T47D (cell line): ENCODE measurements at places on chromosomes 7 and 10.

DNA sequence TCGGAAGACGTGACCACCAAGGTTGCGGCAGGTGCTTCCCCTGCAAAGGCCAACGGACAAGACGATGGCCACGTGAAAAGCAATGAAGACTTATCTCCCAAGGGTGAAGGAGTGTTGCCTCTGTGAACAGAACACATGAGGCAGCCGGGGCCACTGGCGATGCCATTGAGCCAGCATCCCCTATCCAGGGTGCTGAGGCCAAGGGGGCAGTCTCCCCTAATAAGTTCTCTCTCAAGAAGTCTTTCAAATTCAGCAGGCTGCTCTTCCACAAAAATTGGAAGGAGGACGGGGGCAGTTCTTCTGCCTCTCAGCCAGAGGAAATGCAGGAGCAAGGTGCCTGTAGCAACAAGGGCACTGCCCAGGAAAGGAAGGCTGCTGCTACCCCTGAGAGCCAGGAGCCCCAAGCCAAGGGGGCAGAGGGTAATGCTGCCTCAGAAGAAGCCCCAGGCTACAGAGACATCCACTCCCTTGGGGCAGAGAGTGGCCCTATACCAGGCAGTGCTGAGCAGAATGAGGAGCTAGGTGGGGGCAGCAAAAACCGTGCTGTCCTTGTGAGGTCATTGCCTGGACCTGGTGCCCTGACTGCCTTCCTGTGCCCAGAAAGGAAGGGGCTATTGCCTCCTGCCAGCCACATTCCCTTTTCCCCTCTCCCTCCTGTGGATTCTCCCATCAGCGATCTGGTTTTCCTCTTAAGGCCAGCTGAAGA, 17.3 kb downstream of the NT5C2 start:
- no peak for DNase-seq

GRCh38 chr7:14714161-14714728, 188.3 kb downstream of the DGKB start:
- no peak for DNase-seq

GRCh38 chr7:143408686-143409561, at the start of gene EPHA1:
Gene EPHA1, minus strand, starts transcription at chr7:143408856. Its CDS starts 51 bp downstream, at chr7:143408805.
- DNase-seq = peak; percentile 93

DNA sequence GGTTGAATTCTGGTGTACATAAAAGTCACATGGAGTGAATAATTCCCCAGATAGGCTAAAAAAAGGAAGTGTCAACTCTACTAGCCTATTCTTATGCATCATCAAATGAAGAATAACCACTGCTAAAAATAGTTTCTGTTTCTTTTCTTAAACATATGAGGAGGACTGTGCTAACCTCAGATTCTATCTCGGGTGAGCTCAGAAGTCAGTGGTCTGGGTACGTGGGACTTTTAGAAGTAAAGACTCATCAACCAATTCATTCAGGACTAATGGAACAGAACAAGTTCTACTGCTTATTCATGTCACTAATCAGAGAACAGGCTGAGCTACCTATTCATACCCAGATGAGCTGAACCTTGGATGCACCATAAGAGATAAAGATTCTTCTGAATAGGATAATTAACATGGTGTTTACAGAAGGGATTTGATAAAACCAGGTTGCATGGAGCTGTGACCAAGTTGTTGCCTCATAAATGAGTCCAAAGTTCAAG, 9.5 kb upstream of the ASAH2 start:
- no peak for DNase-seq

GRCh38 chr7:105886776-105887175, 10.4 kb upstream of the ATXN7L1 start:
- DNase-seq = no peak

GRCh38 chr7:150986099-150986512, 4.7 kb upstream of the NOS3 start:
- no peak for DNase-seq

- no peak for DNase-seq
Observed at GRCh38 chr7:101553771-101554445, 75.2 kb downstream of the MYL10 start.

GRCh38 chr7:111041577-111041976, 49.4 kb upstream of the LRRN3 start:
- DNase-seq = no peak

DNA sequence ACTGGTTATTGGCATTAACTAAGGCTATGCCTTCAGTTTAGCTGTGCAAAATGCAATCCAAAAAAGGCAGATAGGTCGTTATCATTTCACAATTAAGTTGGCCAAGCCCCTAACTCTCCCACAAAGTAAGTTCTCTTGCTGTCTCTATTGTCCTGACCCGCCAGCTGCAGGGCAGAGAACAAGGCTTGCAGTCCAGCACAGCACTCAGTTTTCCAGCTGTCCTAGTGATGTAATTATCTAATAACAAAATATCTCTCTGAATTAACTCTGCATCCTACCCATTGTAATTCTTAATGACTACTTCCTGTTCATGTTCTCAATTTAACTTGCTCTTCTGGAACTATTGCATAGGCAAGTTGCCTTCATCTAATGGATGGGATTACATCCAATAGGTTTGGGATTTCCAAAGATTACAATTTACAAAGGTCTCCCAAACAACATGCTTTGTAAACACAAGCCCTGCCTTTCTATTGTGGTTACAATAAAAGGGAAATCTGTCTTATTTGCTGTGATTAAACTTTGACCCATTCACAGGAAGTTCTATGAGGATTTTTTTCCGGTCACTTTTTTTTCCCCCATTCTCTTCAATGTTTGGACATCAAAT, 55.2 kb downstream of the CDK6 start:
- no peak for DNase-seq

DNA sequence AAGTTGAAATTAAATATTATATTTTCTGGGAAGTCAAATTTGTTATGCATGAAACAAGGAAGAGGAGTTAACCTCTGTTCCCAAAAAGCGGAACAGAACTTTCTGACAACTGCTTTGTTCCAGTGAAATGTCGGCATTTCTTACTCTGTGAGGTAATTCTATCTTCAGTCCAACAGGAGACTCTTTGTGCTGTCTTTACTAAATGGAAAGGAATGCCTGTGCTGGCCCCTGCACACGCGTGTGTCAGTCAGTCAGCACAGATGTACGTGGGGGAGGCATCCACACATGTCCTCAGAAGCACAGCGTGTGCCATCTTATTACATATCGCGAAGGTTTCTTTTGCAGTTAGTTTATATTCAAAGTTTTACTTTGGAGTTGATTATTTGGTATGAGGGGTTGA, 37.5 kb downstream of the NET1 start:
- no peak for DNase-seq

DNA sequence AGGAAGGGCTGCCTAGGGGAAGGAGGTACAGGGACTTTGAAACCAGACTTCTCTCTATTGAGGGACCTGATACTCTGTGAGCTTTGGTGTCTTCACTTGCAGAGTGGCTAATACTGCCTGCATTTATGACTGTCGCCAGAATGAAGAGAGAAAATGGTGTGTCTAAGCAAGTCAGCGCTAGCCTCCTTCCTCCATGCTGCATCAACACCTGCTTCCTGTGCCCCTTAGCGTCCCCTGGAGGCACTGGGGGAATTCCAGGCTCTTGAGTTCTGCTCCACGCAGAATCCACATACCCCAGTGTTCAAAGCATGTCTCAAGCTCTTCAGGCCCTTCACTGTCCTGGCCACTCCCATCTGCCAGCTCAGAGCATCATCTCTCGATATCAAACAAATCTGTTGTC, 140.5 kb downstream of the PKD1L1 start:
- DNase-seq = no peak

DNA sequence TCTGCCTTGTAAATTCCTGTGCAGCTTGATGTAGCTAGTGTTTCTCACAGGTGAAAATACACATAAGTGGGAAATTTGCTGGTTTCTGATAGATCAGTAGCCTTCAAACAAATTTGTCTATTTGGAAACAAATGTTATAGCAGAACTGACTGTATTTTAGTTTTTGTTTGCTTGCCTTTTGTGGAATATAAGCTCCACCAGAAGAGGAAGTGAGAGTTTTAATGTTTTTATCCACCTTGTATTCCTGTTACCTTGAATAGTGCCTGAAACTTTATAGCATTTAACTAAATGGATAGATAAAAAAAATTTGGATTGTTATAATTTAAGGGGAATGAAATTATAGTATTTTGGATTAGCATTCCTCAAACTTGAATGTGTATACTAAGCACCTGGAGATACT, 9.8 kb downstream of the WAC start:
- DNase-seq = no peak

GRCh38 chr7:37901890-37902524, 14.6 kb downstream of the SFRP4 start:
- peak; percentile 23 for DNase-seq
